Suprapubic skin (tissue), 4 donors: ENCODE measurements at places on chromosomes 2 and 18. TPM values are rescaled to one million over a fixed set of nuclear protein-coding genes. Genes with fewer than 3 reads are reported as not detected.

GRCh38 chr2:199850718-199851500 lies at the start of gene FTCDNL1:
FTCDNL1 (minus strand) TSS chr2:199851192; CDS start chr2:199848962, 2,230 bp downstream.
- H3K27ac ChIP-seq, result peak within 1 kb of the TSS; percentile 55
- H3K4me3 ChIP-seq, result peak within 1 kb of the TSS; percentile 49
- H3K27me3 ChIP-seq, result no peaks in the 10 kb centered on the region
- H3K4me1 ChIP-seq, result peaks cover 11% of the 10 kb centered on the region

DNA sequence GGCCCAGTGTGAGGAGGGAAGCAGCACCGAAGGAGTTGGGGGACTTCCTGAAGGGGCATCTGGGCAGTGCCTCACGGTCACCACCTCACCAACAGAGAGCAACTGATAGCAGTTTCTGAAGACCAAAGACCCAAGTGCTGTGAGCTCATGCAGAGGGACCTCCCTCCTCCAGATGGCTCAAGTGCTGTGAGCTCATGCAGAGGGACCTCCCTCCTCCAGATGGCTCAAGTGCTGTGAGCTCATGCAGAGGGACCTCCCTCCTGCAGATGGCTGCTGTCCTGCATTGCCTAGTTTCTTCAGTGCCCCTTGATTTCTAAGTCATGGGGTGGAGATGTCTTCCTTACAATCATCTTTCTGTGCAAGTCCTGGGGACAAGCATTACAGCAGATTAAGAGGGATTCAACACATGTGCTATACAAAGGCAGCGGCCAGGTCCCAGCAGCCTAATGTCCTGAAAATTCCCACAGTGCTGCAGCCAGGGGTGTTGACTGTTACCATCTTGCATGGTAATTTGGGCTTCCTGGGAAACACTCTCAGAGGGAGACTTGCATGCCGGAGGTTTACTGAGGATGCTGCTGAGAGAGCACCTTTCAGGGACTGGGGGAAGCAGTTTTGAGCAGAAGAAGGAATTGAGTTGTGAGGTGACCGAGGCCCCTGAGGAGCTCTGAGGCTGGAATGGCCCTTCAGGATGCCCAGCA lies 409.3 kb downstream of the GALR1 start:
- no peak overlapping the region for H3K27ac ChIP-seq
- peaks cover 3% of the 10 kb centered on the region for H3K27me3 ChIP-seq
- DNase-seq, result no peak
- H3K4me3 ChIP-seq, result no peak overlapping the region
- H3K4me1 ChIP-seq, result no peaks in the 10 kb centered on the region

DNA sequence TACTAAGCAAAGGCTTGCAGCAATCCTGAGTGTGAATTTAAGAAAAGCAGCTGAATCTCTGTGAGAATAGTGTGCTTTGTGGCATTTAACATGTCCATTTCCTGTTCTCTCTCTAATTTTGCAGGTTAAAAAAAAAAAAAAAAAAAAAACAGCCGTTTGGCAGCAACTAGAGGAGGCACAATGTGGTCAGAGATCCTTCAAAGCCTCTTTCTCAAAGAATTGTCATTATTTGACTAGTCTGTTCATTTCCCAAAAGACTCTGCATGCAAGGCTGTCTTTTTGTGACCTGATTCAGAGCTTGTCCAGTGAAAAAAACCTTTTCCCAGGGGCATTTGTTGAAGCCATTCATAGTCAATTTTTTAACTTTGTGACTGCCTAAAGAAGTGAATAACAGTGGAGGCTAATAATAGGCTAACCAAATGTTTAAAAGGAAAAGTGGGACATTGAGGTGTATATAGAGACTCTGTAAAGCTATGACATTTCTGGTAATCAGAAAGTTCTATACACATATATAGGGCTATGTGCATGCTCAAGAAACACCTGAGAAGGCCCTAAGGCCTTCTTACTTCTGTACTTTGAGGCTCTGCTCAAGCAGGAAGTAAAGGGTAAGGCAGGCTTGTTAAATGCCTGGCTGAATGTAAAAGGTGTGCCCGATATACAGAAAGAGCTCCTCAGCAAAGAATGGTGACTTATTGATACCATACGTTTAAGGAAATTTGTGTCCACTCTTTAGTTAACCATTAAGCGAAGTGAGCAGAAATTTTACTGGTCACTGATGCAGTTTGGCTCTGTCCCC lies 289.6 kb upstream of the RAB6C start:
- no peaks in the 10 kb centered on the region for H3K4me1 ChIP-seq
- no peaks in the 10 kb centered on the region for H3K27me3 ChIP-seq
- no peak overlapping the region for H3K27ac ChIP-seq
- no peak for DNase-seq
- H3K36me3 ChIP-seq, result no peaks in the 10 kb centered on the region

- H3K27me3 ChIP-seq, result no peaks in the 10 kb centered on the region
- no peaks in the 10 kb centered on the region for H3K36me3 ChIP-seq
- H3K27ac ChIP-seq, result no peak overlapping the region
Measured at GRCh38 chr2:172643142-172643541, 87.3 kb downstream of the PDK1 start.

DNA sequence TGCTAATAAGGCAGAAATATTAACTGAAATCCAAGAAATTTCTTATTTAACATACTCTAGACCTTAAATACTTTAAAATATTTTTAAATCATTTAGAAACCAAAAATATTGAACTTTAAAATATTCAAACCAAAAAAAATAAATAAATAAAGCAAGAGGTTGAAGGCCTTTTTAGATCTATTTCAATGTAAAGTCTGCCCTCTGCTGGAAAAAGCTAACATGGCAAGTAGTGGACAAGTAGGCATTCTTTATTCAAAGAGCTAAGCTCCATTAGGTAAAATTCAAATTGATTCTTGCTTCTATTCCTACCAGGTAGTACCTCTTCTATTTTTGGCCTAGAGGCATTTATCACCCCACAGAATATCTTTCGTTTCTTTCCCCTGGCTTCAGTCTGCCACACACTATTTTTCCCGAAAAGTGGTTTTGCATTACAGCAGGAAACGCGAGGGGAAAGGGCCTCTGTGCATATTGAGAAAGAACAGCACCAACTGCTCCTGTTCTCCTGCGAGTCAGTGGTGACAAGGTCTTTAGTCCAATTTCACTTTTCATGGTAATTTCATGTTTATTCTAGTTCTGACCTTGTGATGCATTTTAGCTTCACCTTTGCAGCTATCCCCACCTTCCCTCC lies 20.4 kb downstream of the IFIH1 start:
- H3K36me3 ChIP-seq, result peaks cover 11% of the 10 kb centered on the region
- peaks cover 3% of the 10 kb centered on the region for H3K4me1 ChIP-seq
- no peak overlapping the region for H3K27ac ChIP-seq
- no peaks in the 10 kb centered on the region for H3K27me3 ChIP-seq
- no peak overlapping the region for H3K4me3 ChIP-seq

DNA sequence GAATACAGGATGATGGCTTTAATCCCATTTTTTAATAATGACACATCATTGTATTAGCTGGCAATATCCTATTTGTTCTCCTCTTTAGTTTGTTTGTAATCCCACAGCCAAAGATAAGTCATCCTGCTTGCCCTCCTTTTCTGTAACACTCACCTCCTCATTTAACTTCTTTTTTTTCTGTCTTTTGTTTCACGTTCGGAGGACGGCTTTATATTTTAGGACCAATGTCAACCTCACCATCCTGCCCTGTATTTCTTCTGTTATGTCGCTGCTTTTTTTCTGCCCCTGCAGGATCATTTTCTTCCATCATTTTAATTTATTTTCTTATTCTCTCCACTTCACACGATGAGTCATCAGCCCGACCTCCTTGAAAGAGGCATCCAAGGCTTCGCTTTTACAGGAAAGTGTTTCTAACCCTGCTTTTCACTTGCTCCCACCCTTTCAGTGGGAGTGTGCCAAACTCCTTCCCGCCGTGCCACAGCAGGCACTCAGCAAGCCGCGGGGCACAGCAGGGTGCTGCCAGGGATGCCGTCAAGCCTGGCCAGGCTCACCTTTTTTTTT lies 11.4 kb downstream of the RAB31 start:
- H3K36me3 ChIP-seq, result no peaks in the 10 kb centered on the region
- H3K4me1 ChIP-seq, result peaks cover 8% of the 10 kb centered on the region
- DNase-seq, result peak; percentile 68
- H3K27ac ChIP-seq, result peak overlapping the region; percentile 54
- no peaks in the 10 kb centered on the region for H3K27me3 ChIP-seq

DNA sequence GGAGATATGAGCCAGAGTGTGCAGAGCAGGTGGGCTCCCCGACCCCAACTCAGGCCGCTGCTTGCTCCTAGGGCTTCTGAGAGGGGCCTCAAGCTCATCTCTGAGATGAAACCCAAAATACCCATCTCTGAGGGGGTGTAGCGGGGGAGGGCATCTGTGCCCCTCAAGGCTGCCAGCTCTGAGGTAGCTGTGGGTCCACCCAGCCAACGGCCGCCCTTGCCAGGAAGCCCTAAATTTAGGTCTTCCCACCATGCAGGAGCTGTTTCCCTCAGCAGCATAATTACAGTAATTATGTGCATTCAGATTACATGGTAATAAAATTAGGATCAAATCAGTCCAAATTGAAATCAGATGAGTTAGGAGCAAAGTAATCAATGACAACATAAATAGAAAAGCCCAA lies 97.8 kb upstream of the MCFD2 start:
- no peaks in the 10 kb centered on the region for H3K27me3 ChIP-seq
- H3K4me1 ChIP-seq, result peaks cover 29% of the 10 kb centered on the region
- H3K4me3 ChIP-seq, result no peak overlapping the region
- H3K27ac ChIP-seq, result no peak overlapping the region

DNA sequence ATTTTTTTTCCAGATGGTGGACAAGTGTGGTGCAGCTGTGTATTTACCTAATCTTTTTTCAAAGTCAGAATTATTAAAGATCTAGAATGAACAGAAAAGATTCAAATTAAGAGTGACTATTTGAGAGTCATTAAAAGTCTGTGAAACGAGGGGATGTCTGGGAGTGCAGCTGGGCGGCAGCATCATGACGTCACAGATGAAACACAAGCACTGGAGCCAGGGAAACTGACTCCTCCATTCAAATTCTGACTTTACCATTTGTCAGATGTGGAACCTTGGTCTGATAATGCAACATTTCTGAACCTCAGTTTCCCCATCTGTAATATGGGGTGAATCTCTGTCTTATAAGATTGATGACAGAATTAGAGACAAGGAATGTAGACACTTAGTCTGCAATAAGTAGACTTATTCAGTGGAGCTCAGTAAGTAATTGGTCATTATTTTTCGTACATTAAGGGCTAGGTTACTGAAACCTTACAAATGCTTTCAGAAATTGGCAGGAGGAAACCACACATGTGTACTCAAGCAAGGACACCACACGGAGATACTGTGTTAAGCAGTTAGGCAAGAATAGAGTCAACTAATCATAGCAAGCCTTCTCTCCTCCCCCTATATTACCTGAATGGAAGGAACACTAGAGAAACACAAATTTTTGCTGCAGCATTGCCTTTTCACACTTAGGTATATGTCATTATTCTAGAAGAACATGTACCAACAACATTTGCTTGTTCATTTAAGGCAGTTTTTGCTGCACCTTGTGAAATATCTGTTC lies 27.8 kb upstream of the CXXC1 start:
- H3K4me1 ChIP-seq, result no peaks in the 10 kb centered on the region
- H3K4me3 ChIP-seq, result no peak overlapping the region
- no peaks in the 10 kb centered on the region for H3K36me3 ChIP-seq
- no peak for DNase-seq
- peaks cover 18% of the 10 kb centered on the region for H3K27me3 ChIP-seq

PROKR1 gene
- not detected for total RNA-seq

TMEM163 gene
- total RNA-seq, result 0.72 TPM

PDCD1 gene
- not detected for total RNA-seq

C18orf32 gene
- total RNA-seq, result 21.4 TPM
